ENCODE measurements at places on chromosomes 5 and 9.

- no peak for DNase-seq
Observed at GRCh38 chr9:78557540-78557939, 260.6 kb downstream of the PSAT1 start.

- DNase-seq = no peak
Observed at GRCh38 chr5:57456531-57457135, 26.0 kb downstream of the ACTBL2 start.

- DNase-seq = no peak
Observed at GRCh38 chr9:131276891-131277286, 579 bp upstream of the FAM78A start.

- no peak for DNase-seq
Observed at GRCh38 chr5:175617447-175617846, 40.4 kb upstream of the HRH2 start.

GRCh38 chr5:113212244-113212920, 222.4 kb downstream of the TSSK1B start:
- DNase-seq = no peak

GRCh38 chr5:154543380-154543779, 65.4 kb upstream of the HAND1 start:
- DNase-seq = no peak

DNA sequence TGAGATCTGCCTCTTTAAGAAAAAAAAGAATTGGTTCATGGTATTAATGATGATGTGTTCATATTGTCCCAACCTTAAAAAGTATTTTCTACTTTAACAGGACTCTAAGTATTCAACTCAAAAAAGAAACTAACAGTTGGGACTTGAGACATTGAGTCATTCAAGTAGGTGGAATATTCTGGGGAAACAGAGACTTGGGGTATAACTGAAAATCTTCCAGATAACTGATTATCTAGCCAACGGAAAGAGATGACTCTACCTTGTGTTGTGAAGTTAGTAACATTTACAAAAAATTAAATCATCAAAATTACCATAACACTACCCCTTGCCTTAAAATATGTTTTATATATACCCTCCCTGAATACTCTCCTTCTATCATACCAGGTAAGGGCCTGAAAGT, 19.1 kb downstream of the OXCT1 start:
- no peak for DNase-seq

DNA sequence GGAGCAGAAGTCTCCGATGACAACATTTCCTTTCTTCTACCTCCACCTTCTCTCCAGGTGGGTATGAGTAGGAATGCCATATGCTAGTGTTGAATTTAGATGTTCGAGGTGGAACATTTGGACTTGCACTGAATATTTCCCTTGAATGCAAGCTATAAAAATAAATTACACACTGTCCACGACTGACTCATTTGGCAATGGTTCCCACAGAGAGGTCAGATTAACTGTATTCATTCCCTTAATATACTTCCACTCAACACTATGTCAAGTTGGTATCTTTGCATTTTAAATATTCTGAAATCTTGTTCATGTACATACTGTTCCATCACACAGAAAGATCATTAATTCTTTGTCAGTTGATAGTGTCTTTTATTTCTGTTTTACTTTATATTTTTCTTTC, 222.6 kb upstream of the PIK3R1 start:
- DNase-seq = no peak

DNA sequence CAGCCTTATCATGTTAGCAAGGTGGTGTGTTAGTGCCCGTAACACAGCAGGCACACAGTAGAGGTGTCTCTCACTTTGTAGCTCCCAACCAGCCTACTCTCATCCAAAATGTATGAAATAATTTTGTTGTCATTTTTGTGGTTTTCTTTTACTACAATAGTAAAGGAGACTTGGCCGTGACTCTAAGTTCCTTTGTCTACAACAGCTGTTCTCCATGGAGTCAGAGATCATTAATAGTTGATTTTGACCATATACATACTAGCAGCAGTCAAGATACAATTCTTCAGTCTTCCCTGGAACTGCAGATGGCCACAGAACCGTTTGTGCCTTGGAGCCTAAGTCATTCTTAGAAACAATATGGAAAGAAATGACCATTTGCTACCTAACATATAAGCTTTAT, 567.1 kb downstream of the TLR4 start:
- DNase-seq = no peak

DNA sequence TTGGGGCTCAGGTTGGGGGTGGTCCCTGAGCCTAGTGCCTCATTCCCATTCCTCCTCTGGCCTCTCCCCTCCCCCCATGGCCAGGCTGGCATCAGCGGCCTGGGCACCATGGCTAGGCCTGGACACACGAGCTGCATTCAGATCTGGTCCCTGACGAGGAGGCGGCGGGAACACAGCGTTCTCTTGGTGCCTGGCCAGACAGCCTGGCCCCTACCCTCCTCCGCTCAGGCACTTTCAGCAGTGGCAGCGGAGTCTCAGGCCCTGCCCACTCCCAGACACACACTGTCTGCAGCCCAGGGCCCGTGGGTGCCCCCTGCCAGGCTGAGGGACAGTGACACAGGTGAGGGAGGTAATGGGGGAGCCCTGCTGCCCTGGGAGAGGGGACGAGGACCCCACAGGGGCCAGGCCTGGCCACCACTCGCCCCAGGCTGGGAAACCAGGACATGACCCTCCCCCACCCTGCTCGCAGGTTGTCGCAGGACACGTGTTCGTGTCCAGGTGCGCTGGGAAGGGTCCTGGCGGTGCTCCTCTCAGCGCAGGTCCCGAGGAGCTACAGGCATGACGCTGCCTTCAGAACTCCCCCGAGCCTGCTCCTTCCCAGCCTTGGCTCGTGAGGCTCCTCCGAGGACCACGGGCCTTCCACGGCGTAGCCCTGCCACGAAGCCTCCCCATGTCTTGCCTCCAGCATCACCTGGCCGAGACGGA, 19.9 kb upstream of the UBAC1 start:
- DNase-seq = no peak

- DNase-seq = no peak
Observed at GRCh38 chr9:90919883-90920282, 118.3 kb downstream of the SYK start.

DNA sequence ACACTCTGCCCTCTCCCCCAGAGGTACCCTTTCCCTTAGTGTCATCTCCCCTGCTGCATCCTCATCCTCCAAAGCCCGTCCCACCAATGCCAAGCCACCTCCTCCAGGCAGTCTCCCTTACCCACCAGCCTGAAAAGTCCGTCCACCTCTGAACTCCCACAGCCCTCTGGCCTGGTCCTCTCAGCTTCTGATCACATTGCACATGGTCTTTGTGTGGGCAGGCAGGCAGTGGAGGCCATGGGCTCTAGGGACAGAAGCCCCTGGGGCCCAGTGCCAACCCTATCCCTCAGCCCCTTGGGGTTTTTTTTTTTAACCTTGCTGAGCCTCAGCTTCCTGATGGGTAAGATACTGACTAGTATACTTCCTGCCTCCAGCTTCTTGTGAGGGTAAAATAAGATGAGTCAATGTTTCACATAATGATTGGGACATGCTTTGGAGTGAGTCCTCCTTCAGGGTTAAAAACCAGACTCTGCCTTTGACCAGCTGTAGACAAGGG, 19.4 kb downstream of the CSF1R start:
- DNase-seq = peak; percentile 78
